Thoracic aorta (tissue), 2 donors: ENCODE measurements at places on chromosomes 5 and 9. TPM values are rescaled to one million over a fixed set of nuclear protein-coding genes. Genes with fewer than 3 reads are reported as not detected.

Gene FOXD1
- total RNA-seq, result 10.0 TPM

Gene POU5F2
- 4.6 TPM for total RNA-seq

Gene MAMDC2
- 25.4 TPM for total RNA-seq

Gene SLIT3
- 80.1 TPM for total RNA-seq

Gene TPD52L3
- total RNA-seq, result not detected

Gene PRRX2
- 42.0 TPM for total RNA-seq

Gene LHX6
- total RNA-seq, result 6.5 TPM

Gene FAM151B
- total RNA-seq, result 3.9 TPM

Gene CTNND2
- not detected for total RNA-seq

Gene PCDHB7
- 7.1 TPM for total RNA-seq

Gene NUTM2F
- not detected for total RNA-seq

Gene TEK
- total RNA-seq, result 14.9 TPM

Gene FAM174A
- 33.2 TPM for total RNA-seq

Gene NXNL2
- not detected for total RNA-seq

Gene DMGDH
- 0.85 TPM for total RNA-seq

Gene PITX1
- not detected for total RNA-seq

Gene IFT74
- 41.4 TPM for total RNA-seq

Gene IFNB1
- total RNA-seq, result not detected

Gene THBS4
- 7.2 TPM for total RNA-seq

Gene SETD9
- total RNA-seq, result 5.1 TPM

Gene TMOD1
- total RNA-seq, result 44.0 TPM

Gene ANKRD55
- total RNA-seq, result not detected

Gene KCNIP1
- total RNA-seq, result not detected

Gene PCDHB16
- 11.6 TPM for total RNA-seq

Gene GNAQ
- total RNA-seq, result 46.0 TPM

Gene SLC36A3
- not detected for total RNA-seq

Gene ZFP37
- 2.7 TPM for total RNA-seq

Gene GRM6
- not detected for total RNA-seq

Gene ALDH7A1
- total RNA-seq, result 52.6 TPM

Gene FRMD3
- total RNA-seq, result 5.2 TPM

Gene FYB1
- 12.9 TPM for total RNA-seq

Gene LCN1
- total RNA-seq, result not detected

Gene PCDHGA4
- 11.4 TPM for total RNA-seq

Gene SPINK4
- total RNA-seq, result not detected

Gene RAB3C
- 2.8 TPM for total RNA-seq

Gene CYLC2
- not detected for total RNA-seq

Gene NUTM2G
- total RNA-seq, result not detected

Gene ACOT12
- not detected for total RNA-seq

Gene PCDHB8
- 1.7 TPM for total RNA-seq

Gene RAI14
- total RNA-seq, result 80.1 TPM

Gene PCDHGA5
- total RNA-seq, result 12.5 TPM
